ENCODE measurements at places on chromosomes 6 and 20.

GRCh38 chr6:17013701-17014100 lies 88.1 kb upstream of the STMND1 start:
- no peak for DNase-seq

DNA sequence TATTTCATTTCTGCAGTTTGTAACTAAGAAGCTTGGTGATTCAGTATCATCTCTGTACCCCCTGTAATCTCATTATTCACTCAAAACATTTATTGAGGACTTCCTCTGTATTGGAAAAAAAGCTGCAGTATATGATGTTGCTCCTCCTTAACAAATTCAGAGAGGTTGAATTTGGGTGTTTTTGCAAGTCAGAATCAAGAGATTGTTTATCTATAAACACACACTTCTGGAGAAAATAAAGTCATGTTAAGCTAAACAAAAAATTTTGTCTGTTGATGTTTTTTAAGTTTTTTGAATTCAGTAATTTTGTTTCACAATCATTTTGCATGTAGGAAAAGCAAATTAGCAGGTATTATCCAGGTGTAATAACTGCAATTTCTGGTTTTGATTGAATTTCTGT lies 11.4 kb upstream of the RHAG start:
- DNase-seq: no peak

DNA sequence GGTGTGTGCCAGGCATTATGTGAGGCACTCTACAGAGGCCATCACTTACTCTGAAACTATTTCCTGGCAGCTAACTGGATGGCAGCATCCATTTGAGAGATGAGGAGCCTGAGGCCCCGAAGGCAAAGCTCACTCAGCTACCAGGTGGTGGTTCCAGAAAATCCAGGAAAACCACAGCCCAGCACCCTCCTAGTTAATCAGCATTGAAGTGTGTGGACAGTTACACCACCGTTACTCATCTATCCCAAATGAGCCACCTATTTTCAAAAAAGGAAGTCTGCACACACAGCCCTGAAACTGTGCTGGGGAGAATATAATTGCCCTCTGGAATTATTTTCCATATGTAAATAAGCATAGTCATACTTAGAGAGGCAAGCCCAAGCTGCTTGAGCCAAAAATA lies 67.4 kb downstream of the CNBD2 start:
- DNase-seq: no peak

GRCh38 chr6:12621754-12622153 lies 94.8 kb upstream of the PHACTR1 start:
- DNase-seq: no peak

DNA sequence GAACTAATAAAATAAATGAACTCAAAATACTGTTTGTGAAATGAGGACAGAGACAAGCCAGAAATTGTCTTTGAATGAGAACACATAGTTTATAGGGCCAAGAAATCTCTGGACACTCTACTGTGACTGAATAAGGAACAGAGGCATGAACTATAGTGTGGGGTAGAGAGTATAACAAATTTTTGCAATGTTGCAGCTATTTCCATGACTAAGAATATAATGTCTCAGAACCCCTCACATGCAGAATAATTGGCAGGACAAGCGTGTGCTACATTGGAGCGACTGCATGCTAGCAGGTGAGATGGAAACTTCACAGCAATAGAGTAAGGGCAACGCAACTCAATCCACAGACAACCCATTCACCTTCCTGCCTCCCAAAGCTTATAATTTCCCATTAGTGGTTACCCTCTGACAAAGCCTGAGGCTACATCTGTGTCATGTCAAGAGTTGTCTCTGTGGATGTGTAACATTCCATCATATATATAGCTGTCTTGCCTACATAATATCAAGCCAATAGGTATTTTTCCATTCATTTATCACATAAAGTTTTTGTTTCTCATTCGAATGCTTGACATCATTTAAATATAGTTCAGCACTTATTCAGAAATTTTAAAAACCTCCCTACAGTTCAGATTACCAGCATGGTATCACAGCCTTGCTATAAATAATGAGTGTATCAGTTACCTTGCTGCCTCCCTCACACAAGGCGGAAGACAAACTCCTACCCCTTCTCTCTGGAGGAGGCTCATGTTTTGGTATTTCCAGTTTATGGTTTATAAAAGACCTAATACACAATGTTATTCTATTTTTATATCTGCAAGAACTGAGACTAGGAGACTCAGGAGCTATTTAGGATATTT lies 47.9 kb upstream of the ECHDC1 start:
- DNase-seq: no peak

DNA sequence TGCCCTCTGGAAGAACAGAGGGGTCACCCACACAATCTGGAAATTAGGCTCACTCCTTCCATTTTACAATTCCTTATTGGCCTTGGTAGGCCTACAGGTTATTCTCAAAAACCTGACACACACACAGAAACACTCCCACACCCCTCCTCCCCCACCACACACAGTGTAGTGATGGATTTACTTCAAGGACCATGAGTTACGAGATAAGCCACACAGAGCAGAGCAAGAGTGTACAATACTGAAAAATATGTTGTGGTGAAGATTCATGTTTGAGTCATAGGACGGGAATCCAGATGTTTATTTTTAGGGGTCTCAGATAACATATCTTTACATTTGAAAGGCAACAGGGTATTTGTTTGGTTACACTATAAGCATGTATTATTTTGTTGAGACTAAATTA lies 291.9 kb downstream of the PLCB1 start:
- no peak for DNase-seq

- DNase-seq: peak; percentile 34
Measured at GRCh38 chr6:41428996-41429421, 93.6 kb downstream of the NCR2 start.

- DNase-seq: no peak
Measured at GRCh38 chr6:42771741-42772100, 10.1 kb upstream of the BICRAL start.

GRCh38 chr6:156113631-156114030 lies 658.0 kb upstream of the NOX3 start:
- no peak for DNase-seq

GRCh38 chr20:13231031-13231752 lies 10.1 kb downstream of the ISM1 start:
- peak; percentile 37 for DNase-seq

GRCh38 chr6:108587258-108588059 lies 26.7 kb downstream of the FOXO3 start:
- no peak for DNase-seq

DNA sequence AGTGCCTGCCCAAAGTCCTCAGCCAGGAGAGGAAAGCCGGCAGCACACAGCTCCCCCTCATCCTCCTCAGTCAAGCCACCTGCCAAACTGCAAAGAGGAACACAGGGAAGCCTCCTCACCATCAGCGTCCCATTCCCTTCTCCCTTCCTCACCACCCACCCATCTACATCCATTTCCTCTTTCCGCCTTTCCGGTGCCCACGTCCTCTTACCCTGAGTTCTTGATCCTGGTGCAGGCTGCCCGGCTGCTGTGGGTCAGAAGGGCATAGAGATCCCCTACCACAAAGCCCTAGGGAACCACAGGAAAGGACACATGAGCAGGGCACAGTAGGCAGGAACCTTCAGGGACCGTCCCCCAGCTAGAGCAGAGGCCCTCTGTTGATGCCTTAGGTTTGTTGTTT lies 6.0 kb downstream of the GNMT start:
- DNase-seq: no peak

- DNase-seq: no peak
Measured at GRCh38 chr20:16158976-16159286, 414.3 kb downstream of the KIF16B start.

- DNase-seq: no peak
Measured at GRCh38 chr6:121619013-121619412, 183.6 kb downstream of the GJA1 start.

- no peak for DNase-seq
Measured at GRCh38 chr20:2365666-2366065, 15.0 kb upstream of the TGM6 start.

- peak; percentile 57 for DNase-seq
Measured at GRCh38 chr20:4740774-4741431, 19.2 kb downstream of the PRND start.

DNA sequence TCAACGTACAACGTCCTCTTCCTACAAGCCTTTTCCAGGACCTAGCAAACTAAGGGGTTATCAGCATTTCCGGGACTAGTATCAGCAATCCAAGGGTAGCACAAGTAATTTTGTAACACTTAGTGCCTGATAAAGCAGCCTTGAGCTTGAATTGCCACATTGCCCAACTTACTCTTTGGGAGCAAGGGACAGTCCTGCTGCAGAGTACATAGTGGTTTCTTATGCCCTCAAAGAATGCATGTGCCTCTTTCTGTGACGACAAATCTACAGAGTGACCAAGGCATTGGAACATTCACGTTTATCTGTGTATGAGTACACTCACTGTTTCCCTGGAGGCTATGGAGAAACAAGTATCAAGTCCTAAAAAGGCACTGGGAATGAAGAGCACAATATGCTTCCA lies 3.2 kb upstream of the ID4 start:
- no peak for DNase-seq

DNA sequence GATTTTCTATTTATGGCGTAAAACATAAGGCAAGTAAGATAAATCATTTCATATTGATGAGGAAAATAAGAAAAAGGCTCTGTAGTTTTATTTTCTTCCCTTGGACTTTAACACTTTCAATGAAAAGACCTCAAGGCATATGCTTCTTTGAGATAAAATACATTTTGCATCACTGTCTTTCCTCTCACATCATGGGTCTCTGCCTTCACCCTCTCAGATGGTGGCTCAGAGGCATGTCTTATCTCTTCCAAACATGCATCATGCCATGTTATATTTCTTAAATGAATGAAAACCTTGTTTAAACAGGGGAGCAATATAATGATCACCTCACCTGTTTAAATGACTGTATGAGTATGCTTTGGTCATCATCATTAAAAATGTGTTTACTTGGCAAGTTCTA lies 59.3 kb downstream of the PRL start:
- no peak for DNase-seq

GRCh38 chr20:39528436-39528835 lies 566.3 kb downstream of the DHX35 start:
- DNase-seq: no peak

DNA sequence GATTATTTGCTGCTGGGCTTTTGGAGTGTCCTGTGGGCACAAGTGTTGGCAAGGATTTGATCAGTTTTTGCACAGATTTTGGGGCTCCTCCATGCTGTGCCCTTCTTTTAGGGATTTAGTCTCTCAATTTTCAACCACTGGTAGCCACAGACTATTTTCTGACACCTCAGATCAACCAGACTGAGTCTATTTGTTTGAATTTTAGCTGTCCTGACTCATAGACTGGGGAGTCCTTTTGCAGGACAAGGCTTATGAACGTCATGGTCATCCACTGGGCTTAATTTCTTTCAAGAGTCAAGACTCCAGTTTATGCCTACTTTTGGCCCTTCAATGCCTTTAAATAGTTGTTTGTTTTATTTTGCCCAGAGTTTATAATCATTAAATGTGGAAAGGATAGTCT lies 59.3 kb downstream of the BCKDHB start:
- no peak for DNase-seq

Measured in activated CD4-positive, alpha-beta T cell treated with anti-CD3 and anti-CD28 coated beads, Interleukin-2, amount 50 U/mL, for 4 hours (primary cell).